ENCODE measurements at places on chromosomes 12 and 14. TPM values are rescaled to one million over a fixed set of nuclear protein-coding genes. Genes with fewer than 3 reads are reported as not detected.

- no peak for DNase-seq
- no peaks in the 10 kb centered on the region for H3K27me3 ChIP-seq
- H3K36me3 ChIP-seq = no peaks in the 10 kb centered on the region
- no peak overlapping the region for H3K4me3 ChIP-seq
- H3K4me1 ChIP-seq = no peaks in the 10 kb centered on the region
These were observed 58.7 kb downstream of the ADAMTS20 start for GRCh38 chr12:43493261-43493797.

DNA sequence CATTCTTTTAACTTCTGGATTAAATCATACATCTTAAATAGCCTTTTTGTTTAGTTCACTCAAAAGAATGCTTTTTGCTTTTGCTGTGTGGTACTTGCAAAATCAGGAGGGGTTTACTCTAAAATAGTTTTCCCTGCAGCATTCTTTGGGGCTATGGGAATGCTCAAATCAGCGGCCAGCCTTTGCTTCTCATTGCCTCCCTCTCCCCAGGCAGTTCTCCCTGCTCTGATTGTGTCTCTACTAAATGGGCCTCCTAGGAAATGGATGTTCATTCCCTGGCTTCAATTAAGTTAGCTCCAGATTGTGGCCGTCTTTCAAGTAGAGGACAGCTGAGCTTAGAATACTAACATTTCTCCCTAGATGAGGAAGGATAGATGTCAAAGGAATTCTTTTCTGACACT is 4.4 kb downstream of the TULP3 start:
- H3K27me3 ChIP-seq = no peaks in the 10 kb centered on the region
- no peaks in the 10 kb centered on the region for H3K36me3 ChIP-seq
- DNase-seq = no peak

- H3K27ac ChIP-seq = no peak overlapping the region
- H3K4me1 ChIP-seq = peaks cover 28% of the 10 kb centered on the region
- DNase-seq = no peak
- H3K4me3 ChIP-seq = no peak overlapping the region
These were observed 62.0 kb upstream of the DUSP6 start for GRCh38 chr12:89414322-89414721.

Gene CMA1
- total RNA-seq = not detected

DNA sequence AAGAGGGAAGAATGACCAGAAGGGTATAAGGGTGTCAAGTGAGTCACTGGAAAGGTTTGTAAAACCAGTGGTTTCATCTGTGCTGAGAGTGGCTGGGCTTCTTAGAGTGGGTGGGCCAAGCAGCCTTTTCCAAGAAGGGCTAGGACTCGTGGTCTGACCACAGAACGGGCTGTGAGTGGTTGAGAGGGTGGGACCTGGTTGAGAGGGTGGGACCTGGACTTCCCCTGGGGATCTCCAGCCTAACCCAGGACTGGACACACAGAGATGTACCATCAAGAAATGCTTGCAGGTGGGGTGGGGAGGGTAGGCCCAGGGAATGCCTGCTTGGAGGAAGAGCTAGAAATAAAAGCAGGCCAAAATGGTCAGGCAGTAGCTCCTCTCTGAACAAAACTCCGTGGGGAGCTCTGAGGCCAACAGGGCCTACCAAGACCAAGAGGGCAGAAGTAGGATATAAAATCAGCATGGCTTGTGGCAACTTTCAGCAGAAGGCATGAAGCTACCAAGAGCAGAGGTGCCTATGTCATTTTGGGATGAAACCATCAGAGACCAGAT is 140.5 kb downstream of the FOXN3 start:
- H3K36me3 ChIP-seq = no peaks in the 10 kb centered on the region
- H3K4me1 ChIP-seq = no peaks in the 10 kb centered on the region
- DNase-seq = no peak

DNA sequence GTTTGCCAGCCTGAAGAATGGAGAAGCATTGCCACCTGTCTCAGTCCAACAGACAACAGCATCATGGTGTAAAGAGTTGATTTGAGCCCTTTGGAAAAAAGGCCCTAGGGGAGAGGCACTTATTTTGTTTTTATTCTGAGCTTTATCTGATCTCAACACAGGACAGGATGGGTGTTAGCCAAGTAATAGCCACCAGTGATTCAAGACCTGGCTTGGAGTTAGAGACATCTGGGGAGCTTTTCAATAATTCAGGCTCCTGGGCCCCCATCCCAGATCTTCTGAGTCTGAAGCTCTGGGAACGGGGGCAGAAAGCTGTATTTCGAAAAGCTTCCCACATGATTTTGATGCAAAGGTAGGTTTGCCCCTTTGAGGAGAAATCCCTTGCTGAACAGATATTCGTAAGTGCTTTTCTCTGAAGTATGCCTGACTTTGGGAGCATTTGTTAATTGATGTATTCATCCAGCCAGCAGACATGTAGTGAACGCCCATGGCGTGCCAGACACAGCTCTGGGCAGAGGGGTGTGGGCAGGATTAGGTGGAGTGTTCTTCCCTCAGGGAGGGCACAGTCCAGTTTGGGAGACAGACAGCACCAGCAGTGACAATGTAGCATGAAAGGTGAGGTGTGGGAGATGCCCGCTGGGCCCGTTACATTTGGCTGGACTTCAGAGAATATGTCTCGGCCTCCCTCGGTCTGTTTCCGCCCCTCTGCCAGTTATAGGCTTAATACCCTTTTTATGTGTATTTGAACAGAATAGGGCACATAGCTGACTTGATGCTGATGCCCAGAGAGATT is 72.5 kb downstream of the TSPAN9 start:
- no peak for DNase-seq
- no peaks in the 10 kb centered on the region for H3K27me3 ChIP-seq
- H3K4me3 ChIP-seq = no peak overlapping the region
- H3K27ac ChIP-seq = no peak overlapping the region
- no peaks in the 10 kb centered on the region for H3K36me3 ChIP-seq
- H3K4me1 ChIP-seq = no peaks in the 10 kb centered on the region

DNA sequence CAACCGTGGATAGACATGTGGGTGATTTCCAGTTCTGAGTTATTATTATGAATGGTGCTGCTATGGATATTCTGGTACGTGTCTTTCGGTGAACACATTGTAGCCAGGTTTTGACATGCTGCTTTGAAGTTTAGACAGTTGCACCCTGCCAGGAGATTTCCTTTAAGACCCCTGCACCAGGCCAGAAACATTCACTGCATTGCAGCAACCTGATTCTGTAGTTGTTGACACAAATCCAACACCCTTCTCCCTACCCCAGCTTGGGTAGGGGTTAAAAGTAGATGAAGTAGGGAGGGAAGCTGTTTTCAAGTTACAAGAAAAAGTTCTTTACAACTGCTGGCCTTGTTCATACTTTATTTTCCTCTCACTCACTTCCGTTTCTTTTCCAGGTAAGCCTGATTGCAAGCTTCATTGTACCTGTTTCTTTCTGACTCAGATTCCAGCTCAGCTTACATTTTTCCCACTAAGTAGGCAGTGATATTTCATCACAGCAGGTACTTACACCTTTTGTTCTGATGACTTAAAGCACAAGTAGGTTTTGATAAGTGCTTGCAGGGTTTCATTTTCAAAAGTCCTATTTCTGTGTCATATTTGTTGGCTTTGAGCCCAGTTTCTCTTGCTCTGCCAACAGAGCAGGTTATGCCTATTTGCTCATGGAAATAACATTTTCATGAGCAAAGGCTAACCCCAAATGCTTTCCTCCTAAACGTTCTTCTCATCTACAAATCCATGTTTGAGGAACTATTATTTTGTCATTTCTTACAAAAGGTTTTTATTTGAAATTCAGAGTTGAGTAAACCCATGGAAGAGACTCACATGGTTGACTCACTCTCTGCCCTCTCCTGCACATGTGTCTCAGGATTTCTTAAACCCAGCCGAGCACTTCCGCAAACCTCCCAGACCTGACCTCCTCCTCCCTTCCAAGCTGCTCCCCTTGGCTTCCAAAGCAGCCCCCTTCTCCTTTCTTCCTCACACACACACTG is 12.1 kb upstream of the LTA4H start:
- H3K27me3 ChIP-seq = no peaks in the 10 kb centered on the region
- peaks cover 53% of the 10 kb centered on the region for H3K4me1 ChIP-seq
- DNase-seq = peak; percentile 97
- peak overlapping the region; percentile 61 for H3K4me3 ChIP-seq
- peak overlapping the region; percentile 98 for H3K27ac ChIP-seq

Gene SRRM4
- total RNA-seq = under 0.01 TPM

GRCh38 chr12:67633708-67634107 is 14.8 kb upstream of the DYRK2 start:
- H3K4me1 ChIP-seq = no peaks in the 10 kb centered on the region
- no peaks in the 10 kb centered on the region for H3K36me3 ChIP-seq
- H3K27me3 ChIP-seq = no peaks in the 10 kb centered on the region
- DNase-seq = no peak
- H3K27ac ChIP-seq = no peak overlapping the region

GRCh38 chr12:49358483-49359141 is 8.7 kb upstream of the SPATS2 start:
- peak; percentile 63 for DNase-seq
- H3K4me1 ChIP-seq = peaks cover 21% of the 10 kb centered on the region

- no peak overlapping the region for H3K4me3 ChIP-seq
- H3K27me3 ChIP-seq = peaks cover 15% of the 10 kb centered on the region
- H3K27ac ChIP-seq = no peak overlapping the region
- H3K36me3 ChIP-seq = no peaks in the 10 kb centered on the region
These were observed 9.1 kb upstream of the TMTC1 start for GRCh38 chr12:29792853-29793252.

- no peak overlapping the region for H3K4me3 ChIP-seq
- H3K4me1 ChIP-seq = peaks cover 23% of the 10 kb centered on the region
- peaks cover 18% of the 10 kb centered on the region for H3K36me3 ChIP-seq
- H3K27ac ChIP-seq = no peak overlapping the region
These were observed 61.2 kb downstream of the ATG14 start for GRCh38 chr14:55350461-55350860.

GRCh38 chr12:48194799-48195201 is 8.3 kb downstream of the OR10AD1 start:
- H3K36me3 ChIP-seq = no peaks in the 10 kb centered on the region
- peak; percentile 55 for DNase-seq
- peak overlapping the region; percentile 33 for H3K27ac ChIP-seq
- H3K27me3 ChIP-seq = no peaks in the 10 kb centered on the region

Gene NDUFA12
- 118 TPM for total RNA-seq

- no peaks in the 10 kb centered on the region for H3K27me3 ChIP-seq
- no peak overlapping the region for H3K27ac ChIP-seq
- DNase-seq = no peak
- H3K36me3 ChIP-seq = no peaks in the 10 kb centered on the region
These were observed 24.1 kb upstream of the BICDL1 start for GRCh38 chr12:119964929-119965328.

DNA sequence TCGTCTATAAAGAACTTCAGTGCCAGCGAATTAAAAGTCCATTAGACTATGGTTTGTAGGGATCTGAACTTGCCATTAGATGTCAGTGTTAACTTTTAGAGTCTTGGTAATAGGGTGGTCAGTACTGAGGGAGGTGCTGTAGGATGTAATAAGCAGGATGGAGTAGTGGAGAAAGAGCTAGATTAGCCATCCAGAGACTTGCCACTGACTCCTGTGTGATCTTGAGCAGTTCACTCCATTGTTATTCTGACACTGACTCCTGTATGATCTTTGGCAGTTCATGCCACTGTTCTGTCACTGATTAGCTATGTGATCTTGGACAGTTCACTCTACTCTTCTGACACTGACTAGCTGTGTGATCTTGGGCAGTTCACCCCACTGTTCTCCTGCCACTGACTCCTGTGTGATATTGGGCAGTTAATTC is 133.6 kb downstream of the TTLL5 start:
- H3K4me3 ChIP-seq = no peak overlapping the region
- H3K27me3 ChIP-seq = no peaks in the 10 kb centered on the region
- no peaks in the 10 kb centered on the region for H3K4me1 ChIP-seq
- H3K27ac ChIP-seq = no peak overlapping the region
- DNase-seq = peak; percentile 57
- peaks cover 5% of the 10 kb centered on the region for H3K36me3 ChIP-seq

- no peaks in the 10 kb centered on the region for H3K27me3 ChIP-seq
- no peak for DNase-seq
- no peak overlapping the region for H3K4me3 ChIP-seq
- H3K36me3 ChIP-seq = no peaks in the 10 kb centered on the region
- peak overlapping the region; percentile 97 for H3K27ac ChIP-seq
These were observed 413.7 kb downstream of the RAD51B start for GRCh38 chr14:68233101-68233784.

Gene PPP4R4
- total RNA-seq = not detected

- no peaks in the 10 kb centered on the region for H3K4me1 ChIP-seq
- H3K27ac ChIP-seq = no peak overlapping the region
- no peak for DNase-seq
- H3K4me3 ChIP-seq = no peak overlapping the region
These were observed 10.3 kb downstream of the ACSS3 start for GRCh38 chr12:81088221-81088620.

- H3K4me1 ChIP-seq = peaks cover 37% of the 10 kb centered on the region
- H3K4me3 ChIP-seq = no peak overlapping the region
- no peaks in the 10 kb centered on the region for H3K27me3 ChIP-seq
- no peaks in the 10 kb centered on the region for H3K36me3 ChIP-seq
- peak; percentile 19 for DNase-seq
These were observed 161.7 kb downstream of the CAND1 start for GRCh38 chr12:67430708-67431335.

DNA sequence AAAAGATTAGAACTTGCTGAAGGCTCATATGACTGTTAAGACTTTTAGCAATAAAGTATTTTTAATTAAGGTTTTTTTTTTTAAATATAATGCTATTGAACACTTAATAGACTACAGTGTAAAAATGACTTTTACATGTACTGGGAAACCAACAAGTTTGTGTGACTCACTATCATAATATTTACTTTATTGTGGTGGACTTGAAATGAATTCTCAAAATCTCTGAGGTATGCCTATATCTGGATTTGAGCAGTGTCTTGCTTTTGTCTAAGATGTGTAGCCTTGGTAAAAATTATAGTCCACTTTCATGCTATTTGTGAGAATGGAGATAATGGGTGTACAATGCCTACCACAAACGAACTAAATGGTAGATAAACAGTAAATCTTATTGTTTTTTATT is 33.9 kb upstream of the NAV3 start:
- H3K27me3 ChIP-seq = no peaks in the 10 kb centered on the region
- no peak overlapping the region for H3K27ac ChIP-seq
- DNase-seq = peak; percentile 70
- H3K4me3 ChIP-seq = no peak overlapping the region
- H3K36me3 ChIP-seq = no peaks in the 10 kb centered on the region

Gene RPL10L
- not detected for total RNA-seq

DNA sequence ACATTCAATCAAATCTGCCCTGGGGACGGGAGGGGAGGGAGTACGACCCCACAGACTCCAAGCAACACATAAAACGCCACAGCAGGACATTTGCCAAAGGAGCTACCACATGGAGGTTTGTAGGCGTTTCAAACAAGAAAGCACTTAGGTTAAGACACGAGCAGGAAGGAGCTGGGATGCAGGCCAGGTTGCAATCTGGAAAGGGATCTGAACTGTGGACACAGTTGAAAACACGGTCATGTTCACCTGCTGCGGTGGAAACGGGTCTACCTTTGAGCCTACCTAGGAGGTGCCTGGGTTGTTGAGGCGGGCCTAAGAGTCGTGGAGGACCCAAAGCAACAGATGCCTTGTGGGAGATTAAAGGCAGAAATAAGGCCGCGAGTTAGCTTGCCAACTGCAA is 18.4 kb downstream of the PRKAB1 start:
- no peak for DNase-seq
- H3K27ac ChIP-seq = no peak overlapping the region
- H3K4me1 ChIP-seq = peaks cover 10% of the 10 kb centered on the region
- H3K27me3 ChIP-seq = no peaks in the 10 kb centered on the region
- no peak overlapping the region for H3K4me3 ChIP-seq

Gene TMPRSS12
- total RNA-seq = not detected

GRCh38 chr12:79925492-79925891 is 9.4 kb downstream of the PPP1R12A start:
- H3K27ac ChIP-seq = no peak overlapping the region
- H3K4me1 ChIP-seq = no peaks in the 10 kb centered on the region
- DNase-seq = no peak
- no peak overlapping the region for H3K4me3 ChIP-seq

- no peak overlapping the region for H3K4me3 ChIP-seq
- no peak overlapping the region for H3K27ac ChIP-seq
- H3K4me1 ChIP-seq = peaks cover 35% of the 10 kb centered on the region
- no peaks in the 10 kb centered on the region for H3K27me3 ChIP-seq
These were observed 61.2 kb downstream of the SLC38A1 start for GRCh38 chr12:46207644-46208043.

Measured in PC-3 (cell line).